ENCODE measurements at places on chromosomes 7 and 10.

GRCh38 chr10:90966146-90966545 lies 45.3 kb upstream of the ANKRD1 start:
- DNase-seq, result no peak

GRCh38 chr10:76033457-76034196 lies 602.2 kb downstream of the LRMDA start:
- DNase-seq, result peak; percentile 80

GRCh38 chr10:29063806-29064644 lies 224.8 kb upstream of the LYZL1 start:
- peak; percentile 34 for DNase-seq

DNA sequence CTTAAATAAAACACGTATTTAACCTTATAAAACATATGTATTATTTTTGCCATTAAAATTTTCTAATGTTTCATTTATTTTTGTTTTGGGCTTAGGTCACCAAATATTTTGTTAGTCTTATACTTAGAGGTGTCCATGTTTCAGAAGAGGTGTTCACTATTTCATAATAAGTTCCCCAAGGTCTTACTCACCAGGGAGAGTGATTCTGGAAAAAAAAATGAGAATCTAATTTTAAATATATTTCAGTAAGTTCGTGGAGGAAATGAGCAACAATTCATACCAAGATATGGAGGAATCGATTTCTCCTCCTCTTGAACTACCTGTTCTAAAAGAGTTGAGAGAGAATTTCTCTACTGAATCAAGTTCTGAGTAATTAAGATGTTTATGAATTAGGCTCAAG lies 271.6 kb upstream of the SLC26A5 start:
- no peak for DNase-seq

GRCh38 chr10:131271966-131272365 lies 39.6 kb downstream of the TCERG1L start:
- no peak for DNase-seq

GRCh38 chr7:92881091-92881485 lies 44.7 kb upstream of the CDK6 start:
- DNase-seq, result no peak

DNA sequence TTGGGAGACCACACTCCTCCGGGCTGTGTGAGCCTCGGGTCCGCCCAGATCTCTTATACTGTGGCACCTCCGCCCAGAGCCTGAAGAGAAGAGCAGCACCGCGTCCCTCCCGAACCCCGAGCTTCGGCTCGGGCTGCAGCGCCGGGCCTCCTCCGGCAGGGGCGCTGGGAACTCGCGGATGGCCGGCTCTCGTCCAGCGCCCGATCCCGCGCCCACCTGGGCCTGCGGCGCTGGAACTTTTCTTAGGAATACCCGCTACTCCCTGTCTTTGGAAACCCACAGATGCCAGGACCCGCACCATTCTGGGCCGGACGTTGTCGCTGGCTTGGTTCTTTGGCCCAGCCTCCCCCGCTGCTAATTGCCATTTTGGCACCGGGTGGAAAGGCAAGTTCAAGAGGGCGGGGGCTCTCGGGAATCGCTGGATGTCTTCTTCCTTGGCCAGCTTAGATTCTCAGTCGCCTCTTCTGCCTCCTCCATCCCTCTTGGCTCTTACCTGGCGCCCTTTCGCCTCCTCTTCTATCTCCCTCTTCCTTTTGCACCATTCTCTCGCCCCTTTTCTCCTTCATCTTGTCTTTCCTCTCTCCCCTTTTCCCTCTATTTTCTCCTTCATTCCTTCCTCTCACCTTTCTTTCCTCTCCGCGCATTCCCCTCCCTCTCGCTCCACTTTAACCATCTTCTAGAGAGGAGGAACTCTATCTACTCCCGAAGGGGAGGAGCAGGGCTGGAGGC lies 2.1 kb upstream of the SORCS3 start:
- DNase-seq, result no peak

- DNase-seq, result no peak
Observed at GRCh38 chr7:50718311-50718710, 64.4 kb downstream of the GRB10 start.

GRCh38 chr7:149624006-149624405 lies 126.4 kb upstream of the ZNF746 start:
- DNase-seq, result peak; percentile 12

DNA sequence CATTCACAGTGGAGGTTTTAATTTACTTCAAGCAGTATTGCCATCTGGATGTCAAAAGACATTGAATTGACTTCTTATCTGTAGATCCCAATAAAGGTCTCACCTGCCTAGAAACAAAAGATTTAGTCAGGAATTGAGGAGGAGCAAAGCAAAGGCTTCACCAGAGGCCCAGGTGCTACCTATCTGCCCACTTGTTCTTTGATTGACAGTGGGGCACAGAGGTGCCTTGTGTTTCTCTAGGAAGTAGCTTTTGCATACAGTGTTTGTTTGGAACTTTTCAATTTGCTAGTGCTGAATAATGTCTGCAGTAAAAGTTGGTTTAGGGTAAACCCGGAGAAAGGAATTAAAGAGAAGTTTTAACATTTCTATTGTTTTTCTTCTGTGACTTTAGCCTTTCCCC lies 40.4 kb downstream of the AUTS2 start:
- no peak for DNase-seq

- DNase-seq, result peak; percentile 88
Observed at GRCh38 chr10:3755440-3756359, 29.3 kb downstream of the KLF6 start.

- peak; percentile 75 for DNase-seq
Observed at GRCh38 chr10:12835709-12836108, 165.8 kb downstream of the CCDC3 start.
